Stimulated activated CD8-positive, alpha-beta memory T cell treated with anti-CD3 and anti-CD28 coated beads, Interleukin-12 subunit alpha, Interleukin-12 subunit beta, amount 100 ng/mL, for 1 hour (primary cell): ENCODE measurements at places on chromosomes 5 and 9.

- no peak for DNase-seq
Observed at GRCh38 chr5:40503439-40503838, 176.3 kb upstream of the PTGER4 start.

DNA sequence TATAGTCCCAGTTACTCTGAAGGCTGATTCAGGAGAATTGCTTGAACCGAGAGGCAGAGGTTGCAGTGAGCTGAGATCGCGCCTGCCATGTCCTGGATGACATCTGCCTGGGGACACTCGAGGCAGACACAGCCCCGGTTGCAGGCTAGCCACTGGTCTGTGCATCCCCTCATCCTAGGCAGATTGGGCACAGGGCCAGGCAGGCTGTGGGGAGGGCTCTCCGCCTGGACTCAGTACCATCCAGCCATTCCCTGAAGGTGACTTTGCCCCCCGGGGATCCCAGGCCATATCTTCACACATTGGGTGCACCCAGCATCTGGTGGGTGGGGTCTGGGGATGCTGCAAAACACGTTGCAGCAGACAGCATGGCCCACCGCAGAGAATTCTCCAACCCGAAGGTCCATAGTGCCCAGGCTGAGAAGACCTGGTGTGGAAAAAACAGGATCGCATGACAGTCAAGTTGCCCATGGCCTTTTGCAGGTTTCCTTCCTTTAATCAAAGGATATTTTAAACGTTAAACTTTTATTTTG, 50.9 kb upstream of the SUSD3 start:
- DNase-seq: no peak

DNA sequence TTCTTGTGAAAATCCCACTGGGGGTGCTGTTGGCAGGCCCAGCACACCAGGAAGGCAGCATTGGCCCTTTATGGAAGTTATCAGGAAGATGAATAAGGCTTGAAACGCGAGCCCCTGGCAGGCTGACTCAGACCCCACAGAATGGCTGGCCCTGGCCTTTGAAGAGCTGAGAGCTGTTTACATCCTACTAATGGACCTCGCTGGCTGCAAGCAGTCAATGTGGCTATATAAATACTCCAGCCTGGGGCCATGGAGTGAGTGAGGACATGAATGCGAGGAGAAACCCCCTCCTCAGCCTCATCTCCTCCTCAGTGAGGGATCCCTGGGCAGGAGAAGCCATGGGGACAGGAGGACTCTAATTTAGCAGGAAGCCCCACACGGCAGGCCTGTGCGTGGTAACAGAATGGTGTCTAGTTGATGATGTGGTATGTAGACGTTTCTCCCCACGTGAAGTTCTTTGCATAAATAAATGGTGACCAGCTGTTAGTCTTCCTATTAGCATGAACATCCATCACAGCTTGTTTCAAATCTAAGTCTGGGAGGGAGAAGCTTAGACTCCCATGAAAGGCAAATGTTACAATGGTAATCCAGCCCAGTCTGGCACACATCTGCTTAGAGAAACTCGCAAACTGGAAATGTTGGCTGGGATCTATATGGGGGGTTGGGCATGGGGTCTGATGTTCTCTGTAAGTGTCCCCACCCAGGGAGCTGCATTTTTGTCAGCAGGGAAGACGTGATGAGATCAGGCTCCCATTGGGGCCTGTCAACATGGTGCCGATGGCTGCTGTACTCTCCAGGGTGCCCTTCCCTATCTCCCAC, 175.1 kb upstream of the PITX1 start:
- no peak for DNase-seq

- DNase-seq: no peak
Observed at GRCh38 chr5:1120236-1120999, 8.6 kb upstream of the SLC12A7 start.

GRCh38 chr5:111741278-111741677, 15.7 kb downstream of the NREP start:
- no peak for DNase-seq

DNA sequence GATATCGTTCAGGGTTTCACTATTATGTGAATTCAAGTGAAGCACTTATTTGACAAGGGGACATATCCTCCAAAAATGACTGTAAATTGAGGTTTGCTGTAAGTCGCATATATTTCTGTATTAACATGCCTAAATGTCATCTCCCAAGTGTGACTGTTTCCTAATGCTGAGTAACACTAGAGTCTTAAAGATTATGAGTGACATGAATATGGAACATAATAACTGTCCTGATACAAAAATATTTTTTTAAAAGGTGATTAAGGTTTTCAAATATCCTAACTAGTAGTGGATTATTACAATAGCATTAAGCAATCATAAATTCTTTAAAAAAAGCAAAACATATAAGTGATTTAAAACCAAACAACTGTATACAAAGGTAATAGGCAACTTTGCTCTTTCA, 3.6 kb downstream of the NFIB start:
- no peak for DNase-seq

GRCh38 chr9:137311171-137311985, 9.3 kb upstream of the NRARP start:
- DNase-seq: no peak

DNA sequence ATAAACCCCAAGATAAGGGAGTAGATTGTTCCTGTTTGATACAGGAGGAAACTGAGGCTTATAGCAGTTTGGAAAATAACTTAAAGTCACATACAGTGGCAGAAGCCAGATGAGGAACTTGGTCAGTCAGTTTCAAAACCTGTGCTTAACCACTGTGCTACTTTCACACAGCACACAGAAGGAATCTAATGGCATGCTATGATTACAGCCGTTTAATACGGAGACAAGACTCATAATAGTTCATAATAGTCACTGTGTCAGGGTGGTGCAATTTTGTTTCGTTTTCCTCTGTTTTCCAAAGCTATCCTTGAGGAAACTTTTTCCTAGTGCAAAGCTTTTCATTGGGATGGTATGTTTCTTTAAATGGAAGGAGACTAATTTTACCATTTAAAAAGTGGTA, 112.3 kb downstream of the GCNT1 start:
- no peak for DNase-seq

- no peak for DNase-seq
Observed at GRCh38 chr5:27619982-27620381, 581.6 kb upstream of the CDH9 start.

GRCh38 chr5:102627315-102627714, 127.8 kb upstream of the PAM start:
- no peak for DNase-seq

GRCh38 chr5:138831703-138832102, 43.4 kb downstream of the LRRTM2 start:
- no peak for DNase-seq

- no peak for DNase-seq
Observed at GRCh38 chr9:97529363-97530076, 28.1 kb downstream of the TMOD1 start.

DNA sequence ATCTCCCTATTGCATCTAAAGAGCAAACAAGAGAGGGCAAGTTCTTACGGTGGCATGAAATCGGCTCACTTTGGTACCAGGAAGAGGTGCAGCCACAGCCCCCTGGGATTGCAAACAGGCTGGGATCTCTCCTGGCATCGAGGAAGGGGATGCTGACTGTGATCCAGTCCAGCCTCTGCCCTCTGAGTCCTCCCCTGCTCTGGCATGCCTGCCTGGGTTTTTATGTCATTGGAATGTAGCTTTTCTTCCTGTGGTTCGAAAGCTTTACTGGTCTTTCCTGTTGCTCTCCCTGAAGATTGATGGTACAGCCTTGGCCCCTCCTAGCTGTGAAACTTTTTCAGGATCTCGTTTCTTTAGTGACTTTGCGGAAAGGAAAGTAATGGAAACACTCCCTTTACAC, 6.6 kb downstream of the SLC46A2 start:
- no peak for DNase-seq

DNA sequence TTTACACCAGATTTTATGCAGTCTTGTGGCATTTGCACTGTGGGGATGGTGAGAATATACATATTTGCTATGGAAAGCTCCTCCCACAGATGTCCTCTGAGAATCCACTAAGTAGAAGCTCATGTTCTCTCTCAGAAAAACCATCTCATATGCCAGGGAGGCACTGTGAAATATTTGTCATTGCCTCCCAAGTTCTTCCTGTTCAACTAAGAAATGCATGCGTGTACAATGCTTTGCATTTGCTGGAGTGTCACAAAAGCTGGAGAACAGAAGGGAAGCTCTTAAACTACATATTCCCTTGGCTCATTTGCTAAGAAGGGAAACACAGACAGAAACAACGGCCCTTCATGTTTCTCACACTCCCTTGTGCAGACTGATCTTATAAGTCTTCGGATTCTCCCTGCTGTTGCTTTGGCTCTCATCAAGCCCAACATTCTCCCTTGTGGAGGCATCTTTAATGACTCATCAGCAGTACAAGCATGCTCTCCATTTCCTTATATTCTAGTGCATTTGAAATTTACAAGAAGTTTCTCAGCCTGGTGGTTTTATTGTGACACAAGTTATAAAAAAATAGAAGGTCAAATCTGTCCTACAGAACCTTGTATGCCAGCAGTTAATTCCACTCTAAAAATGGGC, 220.6 kb downstream of the TRIM36 start:
- DNase-seq: no peak

DNA sequence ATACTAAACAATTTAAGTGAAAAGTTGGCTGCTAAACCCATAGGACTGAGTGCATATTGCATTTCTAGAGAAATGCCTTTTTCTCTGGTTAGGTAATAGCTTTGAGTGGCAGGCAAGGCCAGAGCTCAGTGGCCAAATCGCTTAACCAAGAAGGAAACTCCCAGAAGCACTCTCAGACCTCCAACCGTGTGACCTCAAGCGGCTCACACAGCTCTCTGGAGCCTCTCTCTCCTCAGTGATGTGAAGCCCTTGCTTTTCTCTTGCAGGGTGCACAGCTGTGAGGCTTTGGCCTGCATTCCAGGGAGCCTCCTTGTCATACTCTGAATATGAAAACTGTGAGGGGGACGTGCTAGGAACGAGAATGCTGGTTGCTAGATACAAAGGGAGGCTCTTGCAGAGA, 106.7 kb downstream of the INSYN2B start:
- DNase-seq: no peak

- DNase-seq: no peak
Observed at GRCh38 chr5:163967268-163967667, 461.8 kb downstream of the MAT2B start.

- no peak for DNase-seq
Observed at GRCh38 chr9:112325127-112325526, 8.3 kb downstream of the PTBP3 start.

DNA sequence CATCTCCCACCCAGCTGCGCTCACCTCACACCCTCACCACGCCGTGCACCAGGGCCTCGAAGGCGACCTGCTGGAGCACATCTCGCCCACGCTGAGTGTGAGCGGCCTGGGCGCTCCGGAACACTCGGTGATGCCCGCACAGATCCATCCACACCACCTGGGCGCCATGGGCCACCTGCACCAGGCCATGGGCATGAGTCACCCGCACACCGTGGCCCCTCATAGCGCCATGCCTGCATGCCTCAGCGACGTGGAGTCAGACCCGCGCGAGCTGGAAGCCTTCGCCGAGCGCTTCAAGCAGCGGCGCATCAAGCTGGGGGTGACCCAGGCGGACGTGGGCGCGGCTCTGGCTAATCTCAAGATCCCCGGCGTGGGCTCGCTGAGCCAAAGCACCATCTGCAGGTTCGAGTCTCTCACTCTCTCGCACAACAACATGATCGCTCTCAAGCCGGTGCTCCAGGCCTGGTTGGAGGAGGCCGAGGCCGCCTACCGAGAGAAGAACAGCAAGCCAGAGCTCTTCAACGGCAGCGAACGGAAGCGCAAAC, 1.1 kb downstream of the POU4F3 start:
- no peak for DNase-seq

DNA sequence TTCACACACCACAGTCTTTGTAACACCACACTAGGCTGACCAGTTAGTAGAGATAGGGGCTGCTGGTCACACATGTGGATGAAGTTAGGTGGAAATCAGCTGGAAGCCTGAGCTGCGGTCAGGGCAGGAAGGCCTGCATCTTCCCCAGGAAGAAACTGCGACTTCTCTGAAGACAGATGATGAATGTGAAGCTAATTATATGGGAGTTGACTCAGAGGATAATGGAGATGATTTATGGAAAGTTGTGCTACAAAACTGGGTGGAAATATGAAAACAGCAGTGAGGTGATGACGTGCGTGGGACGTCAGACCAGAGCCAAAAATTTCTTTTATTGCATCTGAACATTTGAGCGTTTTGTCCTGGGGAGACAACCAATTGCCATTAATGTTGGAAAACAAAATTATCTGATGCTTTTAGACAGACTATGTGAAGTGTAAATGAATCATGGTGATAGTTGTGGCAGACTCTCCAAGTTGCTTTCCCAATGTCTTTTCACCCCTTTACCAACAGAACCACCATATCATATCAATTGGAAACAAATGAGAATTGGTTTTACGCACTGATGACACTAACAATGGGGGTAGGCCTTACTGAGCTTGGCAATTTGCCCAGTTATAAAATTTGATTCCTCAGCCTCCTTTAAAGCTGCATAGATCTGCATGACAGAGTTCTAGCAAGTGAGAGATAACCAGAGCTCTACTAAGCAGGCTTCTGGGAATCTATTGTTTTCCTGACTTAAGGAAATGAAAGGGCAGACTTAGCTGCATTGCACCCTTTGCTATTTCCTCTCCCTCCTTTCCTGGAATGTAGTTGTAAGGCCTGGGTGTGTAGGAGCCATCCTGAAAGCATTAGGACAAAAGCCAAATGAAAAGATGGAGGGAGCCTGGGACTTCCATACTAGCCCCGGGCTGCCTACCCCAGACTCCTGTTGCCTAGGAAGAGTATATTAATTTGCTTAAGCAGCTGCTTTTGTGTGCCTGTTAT, 84.0 kb downstream of the RAB3C start:
- no peak for DNase-seq

DNA sequence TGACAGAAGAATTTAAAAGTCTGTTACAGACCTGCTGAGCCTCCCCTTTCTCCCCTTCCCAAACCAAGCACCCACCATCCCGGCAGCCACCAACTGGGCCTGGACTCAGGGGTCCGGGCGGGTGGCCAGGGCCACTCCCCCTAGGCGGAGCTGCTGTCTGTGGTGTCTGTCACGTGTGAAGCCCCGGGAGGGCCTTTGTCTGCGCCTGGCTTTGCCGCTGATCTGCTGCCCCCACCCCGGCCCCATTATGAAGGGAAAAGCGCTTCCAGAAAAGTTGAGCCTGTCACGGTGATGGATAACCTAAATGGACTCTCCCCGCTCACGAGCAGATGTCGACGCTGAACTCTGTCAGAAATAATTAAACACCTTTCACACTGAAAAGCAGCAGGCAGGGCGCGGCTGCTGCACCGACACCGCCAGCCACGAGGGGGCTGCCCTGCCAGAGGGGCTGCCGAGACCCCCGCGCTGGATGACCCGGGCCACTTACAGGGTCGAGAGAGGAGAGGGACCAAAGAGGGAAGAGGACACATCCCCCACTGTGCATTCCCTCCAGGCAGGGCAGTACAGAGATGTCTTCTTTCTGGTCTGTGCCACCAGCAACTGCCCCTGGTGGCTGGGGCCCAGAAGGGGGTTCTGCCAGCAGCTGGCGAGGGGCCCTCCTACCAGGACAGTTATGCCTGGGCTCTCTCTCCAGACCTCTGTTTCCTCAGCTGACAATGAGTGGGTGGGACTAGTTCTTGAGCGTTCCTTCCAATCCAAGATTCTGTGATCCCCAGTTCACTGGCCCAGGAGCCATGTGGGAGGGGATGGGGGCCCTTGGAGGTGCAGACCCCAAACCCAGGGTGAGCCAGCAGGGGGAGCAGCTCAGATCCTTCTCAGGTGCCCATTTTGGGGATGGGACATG, 36.0 kb upstream of the BARHL1 start:
- no peak for DNase-seq
